ENCODE measurements at places on chromosomes 1 and 21.

DNA sequence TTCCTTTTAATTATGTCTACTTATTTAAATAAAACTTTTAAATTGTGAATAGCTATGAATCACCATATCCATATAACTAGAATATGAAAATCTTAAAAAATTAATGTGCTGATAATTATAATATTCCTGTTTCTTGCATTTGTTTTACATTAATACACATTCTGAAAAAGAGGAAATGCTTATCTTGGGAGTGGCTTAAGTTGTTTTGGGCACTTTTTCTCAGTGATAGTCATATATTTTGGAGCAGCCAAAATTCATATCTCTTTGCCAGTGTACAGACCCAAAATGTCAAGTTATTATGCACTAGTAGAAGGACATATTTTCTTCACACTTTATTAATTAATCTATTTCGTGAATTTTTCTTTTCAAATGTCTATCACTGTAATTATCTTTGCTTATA, 838.5 kb downstream of the USP25 start:
- no peak for DNase-seq

- no peak for DNase-seq
Measured at GRCh38 chr21:34141373-34141772, 68.0 kb downstream of the MRPS6 start.

DNA sequence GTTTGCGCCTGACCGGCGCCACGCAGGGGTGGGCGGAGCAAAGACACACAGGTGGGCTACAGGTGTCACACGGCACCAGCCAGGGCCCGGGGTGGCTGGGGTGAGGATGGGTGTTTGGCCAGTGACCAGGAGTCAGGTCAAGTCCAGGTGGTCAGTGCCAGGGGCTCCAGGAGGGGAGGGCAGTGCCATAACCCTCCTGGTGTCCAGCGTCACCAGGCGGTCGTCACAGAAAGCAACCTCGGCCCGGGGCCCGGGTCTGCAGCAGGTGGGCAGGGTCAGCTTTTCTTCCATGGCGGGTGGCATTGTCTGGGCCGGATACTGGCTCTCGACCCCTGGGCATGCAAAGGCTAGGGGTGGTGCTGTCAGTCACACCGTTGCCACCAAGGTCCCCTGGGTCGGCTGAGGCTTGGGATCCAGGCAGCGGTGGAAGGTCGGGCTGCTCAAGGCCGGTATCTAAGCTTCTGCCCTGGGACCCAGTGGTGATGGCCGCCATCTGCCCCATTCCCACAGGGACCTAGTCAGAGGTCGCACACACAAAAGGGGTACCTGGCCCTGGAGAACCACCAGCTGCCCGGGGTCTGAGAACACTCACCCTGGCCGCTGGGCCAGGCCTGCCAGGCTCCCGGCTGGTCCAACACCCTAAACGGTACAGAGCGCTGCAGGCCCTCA, 1.8 kb downstream of the FNDC10 start:
- DNase-seq = no peak

DNA sequence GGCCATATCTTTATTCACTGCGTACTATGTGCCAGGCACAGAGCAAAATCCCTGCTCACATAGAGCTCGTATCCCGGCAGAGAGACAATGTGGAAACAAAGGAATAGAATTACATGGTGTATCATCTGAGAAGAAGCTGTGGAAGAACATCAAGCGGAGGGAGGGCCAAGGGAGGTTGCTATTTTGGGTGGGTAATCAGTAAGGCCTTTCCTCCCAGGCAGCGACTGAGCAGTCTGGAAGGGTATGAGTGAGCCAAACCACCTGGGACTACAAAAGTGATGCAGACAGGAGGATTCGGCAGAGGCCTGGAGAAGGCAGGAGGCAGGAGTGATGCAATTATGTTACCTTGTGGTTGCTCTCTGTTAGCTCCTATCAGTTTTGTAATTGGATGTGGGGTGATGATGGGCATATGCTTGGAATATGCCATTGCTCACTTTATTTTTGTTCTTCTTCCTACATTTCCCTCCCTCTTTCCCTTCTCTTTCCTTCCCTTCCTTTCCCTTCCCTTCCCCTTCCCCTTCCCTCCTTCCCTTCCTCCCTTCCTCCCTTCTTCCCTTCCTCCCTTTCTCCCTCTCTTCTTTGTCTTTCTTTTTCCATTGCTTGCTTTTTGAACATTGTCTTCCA, 172.9 kb downstream of the DISC1 start:
- no peak for DNase-seq

- no peak for DNase-seq
Measured at GRCh38 chr1:171798765-171799164, 17.3 kb downstream of the METTL13 start.

- DNase-seq = no peak
Measured at GRCh38 chr1:226912587-226913176, 27.4 kb upstream of the COQ8A start.

DNA sequence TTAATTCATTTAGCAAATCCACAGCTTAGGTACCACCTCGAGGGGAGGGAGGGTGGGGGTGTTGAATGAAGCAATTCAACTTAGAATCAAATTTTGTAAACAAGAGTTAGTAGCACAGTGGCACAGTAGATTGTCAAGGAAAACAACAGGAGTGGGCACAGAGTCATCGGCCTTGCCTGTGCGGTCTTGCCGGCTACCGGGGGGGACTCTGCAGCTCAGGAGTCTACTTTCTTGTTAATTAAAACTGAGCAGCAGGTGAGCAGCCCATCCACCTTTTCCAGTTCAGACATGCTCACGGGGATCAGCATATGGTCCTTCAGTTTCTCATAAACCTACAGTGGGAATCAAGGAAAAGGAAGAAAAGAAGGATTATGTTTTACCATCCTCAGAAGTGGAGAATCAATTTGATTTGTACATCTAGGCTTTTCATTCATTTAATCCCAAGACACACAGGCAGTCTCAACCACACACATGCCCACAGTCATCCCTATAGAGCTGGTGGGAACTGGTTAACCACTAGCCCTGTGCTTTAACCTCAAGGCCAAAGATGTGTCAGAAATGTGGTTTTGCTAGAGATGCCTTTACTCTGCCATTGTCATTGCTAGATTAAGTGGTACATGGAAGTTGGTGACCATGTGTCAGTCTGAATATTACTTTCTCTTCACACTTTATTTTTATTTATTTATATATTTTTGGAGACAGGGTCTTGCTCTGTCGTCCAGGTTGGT, 45.0 kb upstream of the BCL10 start:
- DNase-seq = peak; percentile 68

DNA sequence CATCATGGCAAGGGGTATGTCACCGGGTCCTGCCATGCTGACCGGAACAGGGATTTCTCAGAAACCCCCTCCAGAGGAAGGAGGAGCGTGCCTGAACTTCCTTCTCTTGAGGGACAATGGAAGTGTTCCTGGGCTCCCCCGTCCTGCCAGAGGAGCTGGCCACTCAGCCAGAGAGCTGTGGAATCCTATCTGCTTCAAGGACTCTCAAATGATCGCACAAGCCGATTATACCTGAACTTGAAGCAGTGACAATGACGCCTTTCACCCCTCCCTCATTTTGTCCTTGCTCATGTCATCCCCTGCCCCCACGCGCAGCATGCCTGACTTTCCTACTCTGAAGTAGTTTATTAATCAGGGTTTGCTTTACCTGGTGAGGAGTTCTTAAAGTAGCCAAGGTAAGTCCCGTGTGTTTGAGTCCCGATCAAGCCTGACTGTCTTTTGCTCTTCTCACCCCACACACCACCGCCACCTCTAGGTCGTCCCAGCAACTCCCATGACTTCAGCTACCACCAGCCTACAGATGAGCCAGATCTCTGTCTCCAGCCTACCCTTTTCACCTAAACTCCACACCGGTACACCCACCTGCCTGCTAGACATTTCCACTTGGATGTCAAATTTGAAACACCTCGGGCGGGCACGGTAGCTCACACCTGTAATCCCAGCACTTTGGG, 25.0 kb upstream of the PRELP start:
- no peak for DNase-seq

DNA sequence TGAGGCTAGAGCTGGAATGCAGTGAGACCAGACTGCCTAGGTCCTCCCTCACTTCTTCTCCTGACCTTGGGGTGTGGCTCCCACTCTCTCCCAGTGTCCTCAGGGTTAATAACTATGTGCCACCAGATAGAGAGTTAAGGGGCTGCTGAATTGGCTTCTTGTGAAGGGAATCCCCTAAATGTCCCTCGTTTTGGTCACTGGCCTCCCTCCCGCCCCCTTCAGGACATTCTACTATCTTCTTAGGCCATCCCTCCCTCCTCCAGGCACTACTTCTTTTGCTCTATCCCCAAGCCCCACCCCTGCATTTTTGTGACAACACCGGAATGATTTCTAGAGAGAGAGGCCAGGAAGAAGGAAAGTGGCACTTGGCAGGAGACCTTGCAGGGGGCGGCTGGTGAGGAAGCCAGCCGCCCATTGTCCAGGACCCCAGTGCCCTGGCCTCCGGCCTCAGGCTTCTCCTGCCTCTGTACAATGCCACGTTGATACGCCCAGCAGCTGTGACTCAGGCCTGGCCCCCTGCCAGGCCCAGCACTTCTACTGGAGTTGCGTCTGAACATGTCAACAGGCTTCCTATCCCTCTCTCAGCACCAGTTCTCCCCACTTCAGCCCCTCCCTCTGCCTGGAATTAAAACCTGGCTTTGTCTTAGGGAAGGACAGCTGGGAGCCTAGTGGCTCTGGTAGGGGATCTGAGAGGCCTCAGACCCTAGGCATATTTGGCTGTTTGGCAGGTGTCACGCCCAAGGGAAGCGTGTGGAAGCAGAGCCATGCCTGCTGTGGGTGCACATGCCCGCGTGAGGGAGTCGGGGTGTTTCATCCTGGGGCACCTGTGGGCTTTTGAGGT, 9.1 kb downstream of the LMNA start:
- DNase-seq = peak; percentile 38

- DNase-seq = peak; percentile 95
Measured at GRCh38 chr1:7953850-7954609, 7.5 kb upstream of the PARK7 start.

- peak; percentile 42 for DNase-seq
Measured at GRCh38 chr1:89987159-89987819, 7.6 kb upstream of the ZNF326 start.

GRCh38 chr1:206551986-206552326, 44.6 kb downstream of the RASSF5 start:
- peak; percentile 75 for DNase-seq

DNA sequence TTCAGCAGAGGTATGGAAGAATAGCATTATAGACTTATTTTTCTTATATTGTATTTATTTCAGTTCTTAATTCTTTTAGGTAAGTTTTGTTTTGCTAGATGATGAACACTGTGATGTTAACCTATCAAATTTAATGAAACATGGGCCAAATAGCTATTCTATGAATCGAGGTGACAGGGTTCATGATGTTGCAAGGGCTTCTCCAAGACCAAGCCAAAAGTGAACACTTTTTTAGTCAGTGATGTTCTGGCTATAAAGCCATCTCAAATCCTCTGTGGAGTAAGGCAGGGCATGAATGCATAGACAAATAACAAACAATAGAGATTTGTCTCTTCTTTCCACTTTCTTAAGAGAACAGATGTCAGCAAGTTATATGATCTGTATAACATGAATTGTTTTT, 26.7 kb downstream of the C1orf146 start:
- no peak for DNase-seq

- no peak for DNase-seq
Measured at GRCh38 chr1:92299477-92300150, 755 bp downstream of the RPAP2 start.

DNA sequence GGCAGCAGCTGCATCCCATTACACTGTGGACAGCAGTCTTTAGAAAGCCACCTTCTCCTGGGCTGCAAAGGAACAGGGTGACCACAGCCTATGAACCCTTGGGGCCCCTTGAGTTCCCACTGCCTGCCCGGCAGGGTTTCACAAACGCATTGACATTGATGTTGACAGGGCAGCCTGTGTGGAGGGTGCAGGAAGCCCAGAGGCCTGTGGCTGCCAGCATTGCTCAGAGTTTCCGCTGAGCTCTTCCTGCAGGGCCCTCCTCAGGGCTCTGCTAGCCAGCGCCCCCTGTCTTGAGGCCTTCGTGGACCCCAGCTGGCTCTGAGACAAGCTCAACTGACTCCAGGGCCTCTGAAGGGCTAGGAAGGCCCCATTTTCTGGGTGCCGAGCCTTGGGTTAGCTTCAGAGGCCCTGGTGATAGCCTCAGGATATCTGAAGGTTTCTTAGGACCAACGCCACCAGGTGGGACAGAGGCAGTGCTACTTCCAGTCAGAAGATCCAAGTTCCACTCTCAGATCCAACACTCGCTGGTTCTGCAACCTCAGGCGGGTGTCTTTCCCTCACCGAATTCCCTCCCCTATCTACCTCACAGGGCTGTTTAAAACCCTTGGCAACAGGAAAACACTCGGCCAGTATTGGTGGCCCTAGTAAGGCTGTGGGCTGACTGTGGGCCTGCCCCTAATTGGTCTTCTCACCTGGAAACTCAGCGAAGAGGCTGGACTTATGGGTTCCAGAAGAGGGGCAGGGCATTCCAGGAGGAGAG, 27.2 kb upstream of the EPS8L3 start:
- DNase-seq = peak; percentile 90

DNA sequence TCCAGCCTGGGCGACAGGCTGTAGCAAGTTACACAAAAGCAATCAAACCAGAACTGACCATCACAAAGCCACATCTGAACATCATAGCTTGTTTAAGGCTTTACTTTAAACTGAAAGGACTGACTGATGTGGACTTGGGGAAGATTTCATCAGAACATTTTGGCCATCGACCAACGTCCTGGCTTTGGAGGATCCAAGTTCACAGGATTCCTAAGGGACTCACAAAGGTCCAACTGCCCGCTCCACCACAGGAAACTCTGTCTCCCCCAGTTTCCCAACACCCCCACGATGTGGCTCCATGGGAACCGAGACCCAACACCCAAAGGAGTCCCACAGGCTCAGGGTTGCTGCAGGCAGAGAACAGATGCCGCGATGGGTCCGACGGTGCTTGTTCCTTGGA, 9.3 kb downstream of the SSU72 start:
- DNase-seq = no peak

DNA sequence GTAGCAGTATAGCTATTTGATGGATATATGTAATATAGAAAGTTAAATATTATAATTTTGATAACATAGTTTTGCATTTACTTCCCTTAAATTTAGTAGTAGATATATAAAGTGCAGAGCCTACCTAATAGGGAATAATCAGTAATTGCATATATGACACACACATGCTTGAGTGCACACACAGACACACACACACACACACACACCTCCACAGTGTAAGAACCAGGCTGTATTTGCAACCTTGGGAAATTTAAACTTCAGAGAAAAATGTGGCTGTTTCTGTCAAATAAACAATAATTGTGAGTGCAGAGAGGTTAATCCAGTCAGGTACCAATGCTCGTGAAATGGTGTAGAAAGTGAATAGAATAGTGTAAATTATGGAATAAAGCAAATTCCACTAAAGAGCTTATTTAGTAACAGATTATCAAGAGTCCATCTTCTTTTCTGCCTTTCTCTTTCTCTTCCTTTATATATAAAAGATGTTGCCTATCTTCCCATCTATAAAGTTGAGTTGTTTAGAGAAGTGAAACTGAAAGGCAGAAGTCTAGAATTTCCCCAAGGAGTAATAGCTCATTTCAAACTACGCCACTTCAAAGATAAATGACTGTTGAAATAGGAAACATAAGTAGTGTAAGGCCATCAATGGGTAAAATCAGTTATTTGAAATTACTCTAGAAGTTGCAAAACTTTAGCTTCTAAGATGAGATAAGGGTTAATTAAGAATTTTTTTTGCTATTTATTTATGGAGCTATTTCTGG, 273.7 kb downstream of the SRGAP2C start:
- no peak for DNase-seq

GRCh38 chr1:94396356-94397010, 21.7 kb upstream of the ABCD3 start:
- DNase-seq = no peak

- DNase-seq = no peak
Measured at GRCh38 chr1:115228191-115228590, 109.9 kb downstream of the NGF start.

GRCh38 chr1:190667914-190668313, 190.2 kb upstream of the BRINP3 start:
- DNase-seq = no peak

GRCh38 chr1:222814536-222815439, at the start of gene DISP1:
Gene DISP1 (plus strand): TSS chr1:222815039. CDS start chr1:222942824, 127,785 bp downstream.
- DNase-seq = peak; percentile 67
